ENCODE measurements at places on chromosomes 13 and 19.

- DNase-seq = no peak
These were observed 184.1 kb downstream of the ZNF536 start for GRCh38 chr19:30556230-30556711.

GRCh38 chr13:96993634-96994016 is 651 bp downstream of the OXGR1 start:
- no peak for DNase-seq

DNA sequence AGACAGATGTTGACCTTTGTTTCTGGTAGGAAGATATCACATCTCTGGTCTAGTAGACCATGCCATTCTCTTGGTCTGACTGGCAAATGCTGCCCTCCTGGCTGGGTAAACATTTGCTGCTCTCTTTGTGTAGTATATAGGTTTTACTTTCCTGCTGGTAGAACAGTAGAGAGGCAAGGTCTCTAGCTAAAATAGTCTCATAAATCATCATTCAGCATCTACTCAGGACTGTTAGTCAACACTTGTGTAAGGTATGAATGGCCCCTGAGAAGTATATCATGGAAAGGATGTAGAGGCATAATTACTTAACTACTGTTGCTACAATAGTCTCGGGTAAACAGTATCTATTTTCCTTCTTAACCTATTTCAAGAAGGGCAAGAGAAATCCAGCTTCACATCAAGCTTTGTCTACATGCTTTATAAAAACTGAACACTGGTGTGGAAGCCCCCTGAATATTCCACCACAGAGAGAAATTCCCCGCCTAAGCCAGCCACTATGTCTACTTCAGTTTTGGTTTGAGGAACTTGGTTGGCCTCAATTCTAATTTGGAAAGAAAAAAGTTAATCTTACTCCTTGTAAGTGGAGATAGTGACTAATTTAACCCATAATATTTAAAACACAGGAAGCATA is 18.4 kb upstream of the MYCBP2 start:
- no peak for DNase-seq

DNA sequence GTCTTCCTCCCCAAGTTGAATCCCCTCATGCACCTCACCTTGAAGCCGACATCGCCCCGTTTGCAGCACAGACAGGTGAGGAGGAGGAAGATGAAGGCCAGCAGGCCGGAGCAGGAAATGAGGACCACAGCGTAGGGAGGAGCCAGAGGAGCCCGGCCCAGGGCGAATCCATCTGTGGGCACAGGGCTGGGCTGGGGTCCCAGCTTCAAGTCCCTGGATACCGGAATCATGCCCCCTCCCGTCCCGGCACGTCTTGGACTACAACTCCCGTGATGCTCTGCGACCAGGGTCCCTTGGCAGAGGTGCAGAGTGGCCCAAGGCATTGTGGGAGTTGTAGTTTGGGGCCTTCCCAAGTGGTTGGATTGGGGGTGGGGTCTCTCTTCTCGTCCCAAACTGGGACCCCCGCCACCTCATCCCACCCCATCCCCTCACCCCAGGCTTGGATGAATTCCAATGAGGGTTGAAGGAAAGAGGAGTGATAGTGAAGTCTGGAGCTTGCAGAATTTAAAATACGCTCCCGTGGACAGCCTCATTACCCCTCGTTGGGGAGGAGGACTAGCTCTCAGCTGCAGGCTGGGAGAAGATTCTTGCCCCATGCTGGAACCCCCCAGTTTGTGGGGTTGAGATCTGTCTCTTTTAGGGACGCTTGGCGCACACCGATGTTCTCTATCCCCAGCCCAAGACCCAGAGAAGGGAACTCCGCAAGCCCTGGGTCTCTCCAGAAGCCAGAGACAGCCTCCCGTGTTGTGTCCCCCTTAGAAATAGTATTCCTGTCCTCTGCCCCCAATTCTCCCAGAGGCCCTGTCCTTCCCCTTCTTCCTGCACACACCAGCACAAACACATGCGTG is 990 bp downstream of the LMTK3 start:
- DNase-seq = peak; percentile 70

- no peak for DNase-seq
These were observed 27.2 kb downstream of the DOT1L start for GRCh38 chr19:2190848-2191455.

GRCh38 chr13:98384739-98385138 is 192.2 kb downstream of the STK24 start:
- DNase-seq = no peak

DNA sequence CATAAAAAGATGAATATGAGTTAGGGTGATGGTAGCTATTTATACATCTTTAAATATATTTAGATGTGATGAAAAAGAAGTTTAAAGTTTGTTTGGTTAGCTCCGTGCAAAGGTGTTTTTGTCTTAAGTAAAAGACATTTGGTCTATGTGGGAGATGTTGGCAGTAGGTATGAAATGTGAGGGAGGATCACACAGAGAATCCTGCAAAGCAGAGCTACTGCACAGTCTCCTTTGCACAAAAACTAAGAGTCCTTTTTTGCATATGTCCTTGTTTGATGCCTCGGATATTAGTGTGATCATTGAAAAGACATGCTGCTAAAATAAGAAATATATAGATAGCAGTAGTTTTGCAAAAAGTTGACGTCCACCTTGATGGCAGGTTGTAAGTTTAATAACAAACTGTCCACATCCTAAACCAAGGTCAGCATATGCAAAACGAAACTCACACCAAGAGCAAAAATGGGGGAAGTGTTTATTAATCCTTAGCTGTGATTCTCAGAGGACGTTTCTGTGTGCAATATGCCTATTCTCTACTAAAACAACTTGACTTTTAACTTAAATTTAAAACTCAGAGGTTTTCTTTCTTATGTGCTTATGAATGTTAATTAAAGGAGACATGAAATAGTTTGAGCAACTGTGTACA is 870.1 kb downstream of the PCDH9 start:
- no peak for DNase-seq

- DNase-seq = no peak
These were observed 677.4 kb upstream of the SLITRK6 start for GRCh38 chr13:86476656-86477055.

DNA sequence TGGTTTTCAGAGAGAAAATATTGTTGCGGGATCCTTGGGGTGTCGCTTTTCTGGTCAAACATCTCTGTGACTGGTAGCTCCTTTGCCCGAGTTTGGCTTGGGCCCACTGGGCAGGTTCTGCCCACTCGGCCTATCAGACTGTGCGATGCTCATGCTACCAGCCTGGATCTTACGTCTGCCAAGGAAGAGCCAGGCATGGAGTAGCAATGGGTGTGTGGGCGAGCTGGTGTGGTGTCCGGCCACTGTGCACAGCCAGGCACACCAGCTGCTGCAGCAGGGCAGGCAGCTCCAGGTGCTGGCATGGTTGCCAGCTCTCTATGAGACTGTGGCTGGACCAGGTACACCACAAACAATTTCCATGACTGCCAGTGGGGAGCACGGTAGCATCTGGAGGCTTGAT is 1351.8 kb upstream of the PCDH20 start:
- no peak for DNase-seq

- DNase-seq = no peak
These were observed 21.0 kb upstream of the CBY2 start for GRCh38 chr13:45681113-45681512.

- DNase-seq = peak; percentile 19
These were observed 8.5 kb downstream of the UBXN6 start for GRCh38 chr19:4449022-4449638.

- DNase-seq = no peak
These were observed 24.2 kb upstream of the C13orf46 start for GRCh38 chr13:113997845-113998751.

DNA sequence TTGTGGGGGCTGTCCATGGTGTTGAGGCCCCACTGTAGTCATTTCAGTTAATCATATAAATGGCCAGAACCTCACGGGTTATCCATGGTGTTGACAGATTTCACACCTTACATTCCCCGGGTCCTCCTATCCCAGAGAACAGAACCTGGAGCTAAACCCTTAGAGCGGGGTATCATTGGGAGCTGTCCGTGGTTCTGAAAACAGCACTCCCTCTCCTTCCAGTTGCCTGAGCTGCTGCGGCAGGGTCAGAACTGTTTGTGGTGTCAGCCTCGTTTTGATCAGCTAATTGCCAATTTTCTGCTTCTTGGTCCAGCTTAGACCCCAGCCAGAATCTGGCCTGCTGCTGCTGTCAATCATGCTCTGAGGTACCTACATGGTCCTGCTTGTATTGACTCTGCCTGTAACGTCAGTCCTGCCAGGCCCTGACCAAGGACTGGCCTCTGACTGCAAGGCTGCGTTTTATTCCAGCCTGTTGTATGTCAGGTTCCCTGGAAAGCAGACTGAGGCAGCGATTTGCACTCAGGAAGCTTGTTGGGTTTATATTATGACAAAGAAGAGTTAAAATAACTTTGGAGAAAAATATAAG is 55.8 kb upstream of the KCTD15 start:
- DNase-seq = peak; percentile 4

Data from hematopoietic multipotent progenitor cell treated with erythropoietin and hydrocortisone succinate and interleukin-3 and kit ligand, for 15 days (in vitro differentiated cells).